ENCODE measurements at places on chromosomes 11 and 22.

DNA sequence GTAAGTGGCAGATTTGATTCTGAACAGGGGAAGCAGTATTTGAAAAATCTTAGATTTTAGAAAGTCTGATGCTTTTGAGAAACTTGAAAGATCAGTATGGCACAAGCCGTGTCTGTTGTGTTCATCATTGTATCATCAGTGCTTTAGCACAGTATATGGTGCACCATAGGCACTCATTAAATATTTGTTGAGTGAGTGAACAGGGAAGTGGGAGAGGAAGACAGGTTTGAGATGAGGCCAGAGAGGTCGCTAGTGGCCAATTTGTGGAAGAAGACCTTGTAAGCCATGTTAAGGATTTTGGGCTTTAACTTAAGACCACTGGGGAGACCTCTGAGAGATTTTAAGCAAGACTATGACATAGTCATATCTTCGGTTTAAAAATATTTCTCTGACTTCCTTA is 12.9 kb downstream of the CHEK1 start:
- no peak for DNase-seq

DNA sequence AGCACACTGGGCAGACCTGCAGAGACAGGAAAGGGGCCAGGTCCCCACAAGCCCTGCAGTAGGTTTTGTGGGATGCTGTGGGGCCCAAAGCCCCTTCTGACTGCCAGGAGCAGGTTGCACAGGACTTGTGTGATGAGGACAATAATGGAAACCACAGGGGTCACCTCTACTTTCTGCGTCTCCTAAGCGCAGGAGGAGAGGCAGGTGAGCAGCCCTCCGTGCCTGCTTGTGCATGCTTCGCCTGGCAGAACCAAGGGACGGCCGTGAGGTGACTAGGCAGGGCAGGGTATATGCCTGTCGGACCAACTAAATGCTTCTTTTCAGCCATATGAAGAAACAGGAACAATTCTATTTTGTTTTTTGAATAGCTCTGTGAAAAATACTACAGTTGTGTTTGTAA is 77.9 kb upstream of the PITPNB start:
- DNase-seq: no peak

DNA sequence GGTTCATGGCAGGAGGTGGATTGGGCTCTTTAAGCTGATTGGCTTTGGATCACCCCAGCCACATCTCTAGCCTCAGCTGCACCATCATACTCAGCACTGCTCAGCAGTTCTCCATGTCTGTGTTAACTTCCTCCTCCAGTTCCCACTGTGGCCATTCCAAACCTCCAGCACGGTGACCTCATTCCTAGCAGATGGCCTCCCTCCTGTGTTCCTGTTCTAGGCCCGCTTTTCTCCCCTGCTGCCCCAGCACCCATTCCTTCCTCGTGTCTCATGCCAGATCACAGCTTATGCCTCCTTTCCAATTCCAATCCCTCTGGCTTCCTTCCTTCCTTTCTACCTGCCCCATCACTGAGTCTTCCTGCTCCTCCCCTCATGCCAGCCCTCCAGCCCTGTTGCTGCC is 96.1 kb downstream of the MICAL2 start:
- DNase-seq: no peak

GRCh38 chr22:34842630-34843029 is 223.3 kb upstream of the ISX start:
- DNase-seq: no peak

DNA sequence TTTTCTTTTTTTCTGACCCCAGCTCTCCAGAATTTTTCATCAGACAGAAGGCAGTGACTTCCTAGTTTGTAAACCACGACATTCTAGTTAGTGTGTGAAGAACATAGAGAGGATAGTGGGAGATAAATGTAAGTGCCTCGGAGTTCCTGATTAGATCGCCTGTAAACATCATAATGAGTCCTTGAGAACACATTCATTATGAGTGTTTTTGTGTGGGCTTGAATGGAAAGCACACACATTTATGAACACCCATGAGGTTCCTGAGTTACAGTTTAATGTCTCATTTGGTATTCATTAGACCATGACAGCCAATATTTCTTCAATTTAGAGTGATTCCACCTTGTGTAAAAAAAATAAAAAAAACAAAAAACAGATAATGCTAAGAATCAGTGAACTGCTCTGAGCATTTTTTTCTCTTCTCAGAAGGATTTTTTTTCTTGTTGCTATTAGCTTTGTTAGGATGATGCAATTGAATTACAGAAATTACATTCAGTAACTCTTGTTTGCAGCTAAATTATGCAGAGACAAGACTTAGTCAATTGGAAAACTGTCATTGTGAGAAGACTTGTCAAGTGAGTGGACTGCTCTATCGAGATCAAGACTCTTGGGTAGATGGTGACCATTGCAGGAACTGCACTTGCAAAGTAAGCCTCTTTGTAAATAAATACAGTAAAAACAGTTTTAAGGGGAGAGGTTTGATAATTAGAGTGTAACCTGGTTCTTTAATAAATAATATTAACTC is 257.6 kb downstream of the NELL1 start:
- no peak for DNase-seq

- DNase-seq: no peak
Observed at GRCh38 chr22:48667289-48667688, 1160.4 kb downstream of the BRD1 start.

DNA sequence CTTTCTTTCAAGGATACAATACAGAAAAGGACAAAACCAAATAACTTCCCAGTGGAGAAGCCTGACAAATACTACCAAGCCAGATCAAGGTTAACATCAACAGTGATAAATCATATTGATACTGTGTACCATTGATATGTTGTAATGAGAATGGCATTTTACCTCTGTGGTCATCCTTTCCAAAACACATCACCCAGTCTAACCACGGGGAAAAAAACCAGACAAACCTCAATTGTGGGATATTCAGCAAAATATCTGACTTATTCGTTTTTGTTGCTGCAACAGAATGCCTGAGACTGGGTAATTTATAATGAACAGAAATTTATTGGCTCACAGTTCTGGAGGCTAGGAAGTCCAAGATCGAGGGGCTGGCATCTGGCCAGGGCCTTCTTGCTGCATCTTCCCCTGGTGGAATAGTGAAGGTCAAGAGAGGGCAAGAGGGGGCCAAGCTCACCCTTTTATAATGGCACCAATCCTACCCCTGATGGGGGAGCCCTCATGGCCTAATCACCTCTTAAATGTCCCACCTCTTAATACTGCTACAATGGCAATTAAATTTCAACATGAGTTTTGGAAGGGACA is 66.1 kb downstream of the FAM76B start:
- no peak for DNase-seq

GRCh38 chr11:132692891-132693290 is 839.4 kb downstream of the OPCML start:
- no peak for DNase-seq

DNA sequence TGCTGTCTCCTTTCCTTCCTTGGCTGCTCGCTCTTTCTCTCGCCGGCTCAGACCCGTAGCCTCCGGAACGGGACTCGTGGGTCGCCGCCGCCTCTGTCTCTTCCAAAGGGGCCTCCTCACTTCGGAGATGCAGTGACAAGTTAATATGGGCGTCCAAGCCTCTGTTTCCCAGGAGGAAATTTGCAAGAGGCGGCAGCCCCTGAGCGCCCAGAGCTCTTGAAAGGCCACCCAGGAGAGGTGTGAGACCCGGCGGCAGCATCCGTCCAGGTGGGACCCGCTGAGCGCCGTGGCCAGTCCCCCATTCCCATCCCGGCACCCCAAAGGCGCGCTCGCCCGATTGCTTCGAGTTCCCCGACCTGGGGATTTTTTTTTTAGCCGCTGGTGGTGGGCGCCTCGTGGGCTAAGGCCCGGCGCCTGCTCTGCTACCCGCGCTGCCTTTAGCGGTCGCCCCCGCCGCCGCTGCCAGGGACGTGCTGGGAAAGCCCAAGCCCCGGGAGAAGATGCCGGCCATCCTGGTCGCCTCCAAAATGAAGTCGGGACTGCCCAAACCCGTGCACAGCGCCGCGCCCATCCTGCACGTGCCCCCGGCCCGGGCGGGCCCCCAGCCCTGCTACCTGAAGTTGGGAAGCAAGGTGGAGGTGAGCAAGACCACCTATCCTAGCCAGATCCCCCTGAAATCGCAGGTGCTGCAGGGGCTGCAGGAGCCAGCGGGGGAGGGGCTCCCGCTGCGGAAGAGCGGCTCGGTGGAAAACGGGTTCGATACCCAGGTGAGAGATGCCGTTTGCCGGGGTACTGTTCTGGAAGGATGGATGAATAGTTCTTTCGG is 772 bp downstream of the NAV2 start:
- no peak for DNase-seq

GRCh38 chr22:20829491-20830134 is 29.0 kb downstream of the PI4KA start:
- no peak for DNase-seq

GRCh38 chr11:113148076-113148475 is 166.3 kb upstream of the TTC12 start:
- no peak for DNase-seq

GRCh38 chr11:112523951-112524350 is 263.3 kb upstream of the PLET1 start:
- DNase-seq: no peak

DNA sequence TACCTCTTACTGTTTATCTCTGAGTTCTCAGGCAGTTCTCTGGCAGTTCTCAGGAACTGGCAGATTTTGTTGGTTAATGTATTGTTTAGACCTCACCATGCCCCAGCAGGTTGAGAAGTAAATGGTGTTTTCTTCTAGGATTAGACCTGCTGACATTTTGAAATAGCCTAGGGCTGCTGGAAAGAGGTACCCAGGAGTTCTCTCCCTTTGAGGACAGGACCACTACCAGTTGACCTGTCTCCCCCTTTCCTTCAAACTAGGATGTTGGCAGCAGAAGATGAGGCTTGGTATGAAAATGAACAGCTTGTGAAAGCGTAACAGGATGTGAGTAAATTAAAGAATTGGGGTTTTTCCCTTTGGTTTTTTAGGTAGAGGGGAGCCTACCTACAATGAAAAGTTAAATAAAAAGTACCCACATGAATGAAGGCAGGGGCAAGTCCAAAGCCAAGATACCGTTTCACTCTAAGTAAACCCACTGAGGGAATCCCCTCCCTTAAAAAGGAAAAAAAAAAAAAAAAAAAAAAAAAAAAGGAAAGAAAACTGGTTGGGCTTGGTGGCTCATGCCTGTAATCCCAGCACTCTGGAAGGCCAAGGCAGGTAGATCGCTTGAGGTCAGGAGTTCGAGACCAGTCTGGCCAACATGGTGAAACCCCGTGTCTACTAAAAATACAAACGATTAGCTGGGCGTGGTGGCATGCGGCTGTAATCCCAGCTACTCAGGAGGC is 96.2 kb downstream of the PDHX start:
- DNase-seq: no peak

GRCh38 chr11:42524534-42525227 is 787.1 kb upstream of the API5 start:
- no peak for DNase-seq

GRCh38 chr11:65116370-65117205 is 913 bp downstream of the ZNHIT2 start:
- no peak for DNase-seq

DNA sequence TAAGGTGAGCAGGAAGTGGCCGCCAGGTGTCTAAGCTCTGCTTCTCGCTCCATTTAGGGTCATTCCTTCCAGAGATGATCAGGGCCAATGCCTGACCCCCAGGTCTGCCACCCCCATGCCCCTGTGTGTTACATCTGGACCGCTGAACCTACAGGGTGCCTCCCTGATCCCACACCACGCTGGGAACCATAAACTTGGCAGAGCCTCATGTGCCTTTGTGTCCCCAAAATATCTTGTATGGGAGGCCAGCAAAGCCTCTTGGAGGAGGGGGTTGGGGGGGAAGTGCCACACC is 3.7 kb downstream of the TST start:
- no peak for DNase-seq

DNA sequence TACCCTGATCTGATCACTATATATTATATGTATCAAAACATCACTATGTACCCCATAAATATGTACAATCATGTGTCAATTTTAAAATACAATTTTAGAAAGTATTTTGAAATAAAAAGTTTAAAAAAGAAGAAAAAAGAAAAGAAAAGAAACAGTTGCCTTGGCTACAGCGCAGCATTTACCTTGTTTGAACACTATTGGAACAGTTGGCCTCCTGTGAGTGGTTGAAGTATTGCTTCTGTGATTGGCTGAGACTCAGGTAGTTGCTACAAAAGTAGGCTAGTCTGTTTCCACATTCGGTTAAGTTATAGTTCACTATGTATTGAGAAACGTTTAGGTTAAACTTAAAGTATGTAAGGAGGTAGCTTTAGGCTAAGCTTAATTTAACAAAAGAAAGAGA is 7.9 kb upstream of the DTX4 start:
- no peak for DNase-seq

- DNase-seq: no peak
Observed at GRCh38 chr22:37486224-37486845, at the start of gene MFNG. Gene MFNG, minus strand, starts transcription at chr22:37486384. Its CDS starts 207 bp downstream, at chr22:37486177.

DNA sequence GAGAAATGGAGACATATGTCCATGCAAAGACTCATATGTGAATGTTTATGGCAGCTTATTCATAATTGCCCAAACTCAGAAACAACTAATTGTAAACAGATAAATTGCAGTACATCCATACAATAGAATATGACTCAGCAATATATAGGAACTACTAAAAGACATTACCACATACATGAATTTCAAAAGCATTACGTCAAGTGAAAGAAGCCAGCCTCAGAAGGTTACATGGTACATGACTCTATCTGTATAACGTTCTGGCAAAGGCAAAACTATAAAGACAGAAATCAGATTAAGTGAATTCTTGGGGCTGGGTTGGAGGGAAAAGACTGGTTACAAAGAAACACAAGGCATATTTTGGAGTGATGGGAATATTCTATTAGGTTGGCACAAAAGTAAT is 7.2 kb downstream of the KCTD21 start:
- DNase-seq: no peak

- no peak for DNase-seq
Observed at GRCh38 chr11:492427-493226, 14.4 kb downstream of the RNH1 start.

- DNase-seq: no peak
Observed at GRCh38 chr11:62713343-62713742, 5.9 kb downstream of the GNG3 start.

DNA sequence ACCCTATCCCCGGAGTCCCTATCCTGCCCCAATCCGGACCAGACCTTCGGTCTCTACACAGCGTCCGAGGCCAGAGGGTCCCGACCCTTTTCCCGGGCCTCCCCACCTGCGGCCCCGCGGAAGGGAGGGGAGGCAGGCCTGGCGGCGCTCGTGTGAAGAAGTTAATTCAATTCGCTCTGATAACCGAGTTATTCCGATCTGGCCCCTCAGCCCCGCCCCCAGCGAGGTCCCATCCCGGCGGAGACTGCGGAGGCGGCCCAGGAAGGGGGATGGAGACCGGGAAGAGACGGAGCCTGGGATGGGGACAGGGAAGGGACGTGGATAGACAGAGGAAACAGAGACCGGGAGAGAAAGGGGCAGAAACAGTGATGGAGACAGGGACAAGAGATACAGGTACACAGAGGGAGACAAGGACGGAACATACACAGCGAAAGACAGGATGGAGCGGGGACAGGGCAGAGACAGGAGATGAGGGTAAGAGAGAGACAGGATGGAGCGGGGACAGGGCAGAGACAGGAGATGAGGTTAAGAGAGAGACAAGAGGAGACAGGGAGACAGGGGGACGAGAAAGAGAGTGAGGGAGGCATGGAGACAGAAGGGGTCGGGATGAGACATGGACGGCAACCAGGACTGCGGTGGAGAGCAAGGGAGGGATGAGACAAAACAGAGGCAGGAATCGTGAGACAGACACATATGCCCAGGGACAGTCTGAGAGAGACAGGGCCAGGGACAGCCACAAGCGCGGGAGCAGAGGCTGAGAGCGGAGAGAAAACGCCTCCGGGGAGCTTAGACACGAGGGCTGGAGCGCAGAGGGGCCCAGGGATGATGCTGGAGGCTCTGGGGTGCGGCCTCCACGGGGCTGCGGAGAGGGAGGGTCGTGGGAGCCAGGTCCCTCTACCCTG is 636 bp upstream of the PHOX2A start:
- DNase-seq: no peak
